Astrocyte of the hippocampus (primary cell): ENCODE measurements at places on chromosomes 16 and 17.

- peak; percentile 55 for DNase-seq
These were observed 5.7 kb upstream of the SPNS2 start for GRCh38 chr17:4492721-4493561.

DNA sequence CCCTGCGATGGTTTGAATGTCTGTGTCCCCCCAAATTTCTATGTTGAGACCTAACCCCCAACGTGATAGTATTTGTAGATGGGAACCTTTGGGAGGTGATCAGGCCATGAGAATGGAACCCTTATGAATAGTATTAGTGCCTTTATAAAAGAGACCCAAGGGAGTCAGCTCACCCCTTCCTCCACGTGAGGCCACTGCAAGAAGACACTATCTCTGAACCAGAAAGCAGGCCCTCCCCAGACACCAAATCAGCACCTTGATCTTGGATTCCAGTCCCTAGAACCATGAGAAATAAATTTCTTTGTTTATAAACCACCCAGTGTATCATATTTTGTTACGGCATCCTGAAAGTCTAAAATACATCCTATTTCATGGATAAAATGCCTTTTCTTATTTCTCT, 64.4 kb upstream of the LRRC37A3 start:
- no peak for DNase-seq

GRCh38 chr17:16491131-16491702, 776 bp downstream of the LRRC75A start:
- DNase-seq: no peak

DNA sequence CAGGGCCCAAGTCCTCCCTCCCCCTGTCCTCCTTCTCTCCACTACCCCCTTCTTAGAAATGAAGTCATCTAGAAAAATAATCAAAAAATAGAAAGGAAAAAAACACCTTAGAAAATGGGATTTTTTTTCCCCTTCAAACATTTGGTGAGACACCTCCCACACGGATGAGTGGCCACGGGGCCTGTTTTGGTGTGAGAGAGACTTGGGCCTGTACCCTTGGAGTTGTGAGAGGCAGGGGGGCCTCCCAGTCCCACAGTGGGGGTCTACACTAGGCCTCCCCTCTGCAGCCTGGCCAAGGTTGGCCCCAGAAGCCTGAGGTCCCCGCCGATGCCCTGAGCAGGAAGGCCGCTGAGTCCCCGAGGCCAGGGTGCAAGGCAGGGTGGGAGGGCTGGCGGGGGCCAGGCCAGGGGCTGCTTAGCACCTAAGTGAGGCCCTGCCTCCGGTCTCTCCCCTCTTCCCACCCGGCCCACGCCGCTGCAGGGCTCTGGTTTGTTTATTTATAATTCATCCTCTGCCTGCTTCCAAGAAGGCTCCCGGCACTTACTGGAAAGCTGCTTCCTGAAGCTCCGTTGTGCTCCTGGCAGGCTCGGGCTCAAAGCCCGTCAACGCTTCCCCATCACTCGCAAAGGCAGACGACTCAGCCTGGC, 26.4 kb downstream of the NPTX1 start:
- no peak for DNase-seq

- no peak for DNase-seq
These were observed 14.1 kb downstream of the KCNJ12 start for GRCh38 chr17:21390294-21390693.

DNA sequence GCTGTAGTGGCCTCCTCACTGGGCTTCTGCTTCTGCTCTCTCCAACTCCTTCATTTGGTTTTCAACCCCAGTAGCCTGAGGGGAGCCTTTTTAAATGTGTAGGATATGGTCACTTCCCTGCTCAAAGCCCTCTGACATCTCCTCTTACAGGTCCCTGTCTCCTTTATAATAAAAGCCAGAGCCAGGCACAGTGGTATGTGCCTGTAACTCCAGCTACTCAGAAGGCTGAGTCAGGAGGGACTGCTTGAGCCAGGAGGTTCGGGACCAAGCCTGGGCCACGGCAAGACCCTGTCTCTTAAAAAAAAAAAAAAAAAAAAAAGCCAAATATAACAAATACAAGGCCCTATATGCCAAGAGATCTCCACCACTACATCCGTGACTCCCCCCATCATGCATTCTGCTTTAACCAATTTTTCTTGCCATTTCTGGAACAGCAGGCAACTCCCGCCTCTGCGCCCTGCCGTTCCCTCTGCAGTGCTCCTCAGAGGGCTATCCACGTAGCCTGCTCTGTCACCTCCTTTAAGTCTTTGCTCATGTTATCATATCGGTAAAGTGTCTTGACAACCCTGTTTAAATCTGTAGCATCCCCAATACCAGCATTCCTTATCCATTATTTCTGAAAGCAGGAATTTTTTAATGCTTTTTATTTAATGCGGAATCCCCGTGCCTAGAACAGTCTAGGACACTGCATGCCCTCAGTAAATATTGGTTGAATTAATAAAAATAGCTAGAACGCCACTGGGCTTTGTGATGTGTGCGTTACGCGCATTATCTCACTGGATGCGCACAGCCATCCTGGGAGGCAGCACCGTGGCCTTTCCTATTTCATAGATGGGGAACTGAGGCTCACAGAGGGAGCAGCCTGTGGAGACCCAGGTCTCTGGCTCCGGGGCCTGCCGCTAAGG, 9.5 kb downstream of the ZNF771 start:
- no peak for DNase-seq
